ENCODE measurements at places on chromosomes 7 and 10.

- DNase-seq, result no peak
Observed at GRCh38 chr10:104028146-104028545, 57.5 kb downstream of the COL17A1 start.

DNA sequence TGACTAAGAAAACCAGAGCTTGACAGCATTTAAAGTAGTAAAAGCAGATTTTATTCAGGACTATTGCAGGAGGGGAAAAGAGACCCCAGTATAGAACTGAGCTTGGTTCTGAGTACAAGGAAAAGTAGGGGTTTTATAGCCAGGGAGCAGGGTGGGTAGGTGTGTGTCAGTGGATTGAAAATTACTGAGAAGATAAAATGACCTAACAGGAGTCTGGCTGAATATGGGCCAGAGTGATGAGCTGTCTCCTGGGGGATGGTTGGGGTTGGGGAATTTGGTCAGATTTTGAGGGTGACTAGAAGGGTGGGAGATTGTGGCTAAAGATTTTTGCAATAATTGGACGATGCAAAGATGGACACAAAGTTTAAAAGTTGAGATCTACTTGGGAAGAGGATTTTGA is 114.0 kb downstream of the ST7 start:
- DNase-seq, result no peak

- DNase-seq, result no peak
Observed at GRCh38 chr10:75655791-75656451, 224.5 kb downstream of the LRMDA start.

DNA sequence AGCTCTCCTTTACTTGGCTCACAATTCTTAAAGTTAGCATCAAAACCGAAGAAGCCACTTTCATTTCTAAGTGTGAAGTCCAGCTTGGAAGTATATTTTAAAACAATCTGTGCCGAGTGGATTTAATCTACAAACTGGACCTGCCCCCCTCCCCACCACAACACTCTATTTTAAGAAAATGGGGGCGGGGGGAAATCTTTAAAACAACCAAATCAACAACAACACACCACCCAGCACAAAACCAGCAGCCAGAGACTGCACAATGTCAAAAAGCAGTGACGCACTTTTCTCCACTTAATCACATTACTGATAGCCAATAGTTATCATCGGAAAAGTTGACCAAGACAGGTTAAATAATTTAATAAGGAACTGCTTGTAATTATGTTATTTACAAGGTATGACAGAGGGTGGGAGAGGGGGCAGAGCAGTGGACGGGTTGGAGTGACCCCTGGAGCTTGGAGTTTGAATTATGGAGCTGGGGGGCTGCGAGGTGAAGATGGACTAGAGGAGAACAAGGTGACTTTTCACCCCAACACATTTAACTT is 2.8 kb downstream of the EBF3 start:
- no peak for DNase-seq

DNA sequence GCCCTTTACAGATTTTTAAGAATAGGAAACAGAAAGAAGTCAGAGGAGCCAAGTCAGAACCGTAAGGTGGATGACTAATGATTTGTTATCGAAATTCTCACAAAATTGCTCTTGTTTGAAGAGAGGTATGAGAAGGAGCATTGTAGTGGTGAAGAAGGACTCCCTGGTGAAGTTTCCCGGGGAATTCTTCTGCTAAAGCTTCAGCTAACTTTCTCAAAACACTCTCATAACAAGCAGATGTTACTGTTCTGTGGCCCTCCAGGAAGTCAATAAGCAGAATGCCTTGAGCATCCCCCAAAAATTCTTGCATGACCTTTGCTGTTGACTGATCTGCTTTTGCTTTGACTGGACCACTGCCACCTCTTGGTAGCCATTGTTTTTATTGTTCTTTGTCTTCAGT is 152.9 kb downstream of the HGF start:
- DNase-seq, result no peak

DNA sequence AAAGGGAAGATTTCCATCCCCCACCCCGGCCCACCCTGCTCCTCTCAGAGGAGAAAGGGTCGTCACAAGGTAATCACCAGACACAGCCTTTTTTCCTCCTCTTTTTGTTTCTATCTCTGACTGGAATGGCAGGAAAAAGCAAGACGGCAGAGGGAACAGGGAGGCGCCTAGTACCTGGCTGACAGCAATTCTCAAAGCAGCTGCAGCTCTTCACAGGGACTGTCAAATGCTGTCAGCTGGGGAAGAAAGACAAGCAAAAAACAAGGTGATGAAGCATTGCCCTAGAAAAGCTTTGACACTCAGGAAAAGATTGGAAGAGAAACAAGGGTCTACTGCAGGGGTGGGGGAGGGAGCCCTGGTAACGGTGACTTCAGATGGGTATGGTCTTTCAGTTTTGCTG is 52.7 kb downstream of the GNA12 start:
- DNase-seq, result no peak

GRCh38 chr10:58064714-58065528 is 202.8 kb downstream of the IPMK start:
- DNase-seq, result no peak

Data from DMS79 treated with DMSO at 0.1 percent for 48 hours (cell line).